ENCODE measurements at places on chromosomes 2 and 18.
A peak's percentile ranks its signal among the peaks of the same experiment; 100 is the strongest.

- no peak for DNase-seq
Measured at GRCh38 chr2:217231724-217232123, 371.9 kb upstream of the TNP1 start.

DNA sequence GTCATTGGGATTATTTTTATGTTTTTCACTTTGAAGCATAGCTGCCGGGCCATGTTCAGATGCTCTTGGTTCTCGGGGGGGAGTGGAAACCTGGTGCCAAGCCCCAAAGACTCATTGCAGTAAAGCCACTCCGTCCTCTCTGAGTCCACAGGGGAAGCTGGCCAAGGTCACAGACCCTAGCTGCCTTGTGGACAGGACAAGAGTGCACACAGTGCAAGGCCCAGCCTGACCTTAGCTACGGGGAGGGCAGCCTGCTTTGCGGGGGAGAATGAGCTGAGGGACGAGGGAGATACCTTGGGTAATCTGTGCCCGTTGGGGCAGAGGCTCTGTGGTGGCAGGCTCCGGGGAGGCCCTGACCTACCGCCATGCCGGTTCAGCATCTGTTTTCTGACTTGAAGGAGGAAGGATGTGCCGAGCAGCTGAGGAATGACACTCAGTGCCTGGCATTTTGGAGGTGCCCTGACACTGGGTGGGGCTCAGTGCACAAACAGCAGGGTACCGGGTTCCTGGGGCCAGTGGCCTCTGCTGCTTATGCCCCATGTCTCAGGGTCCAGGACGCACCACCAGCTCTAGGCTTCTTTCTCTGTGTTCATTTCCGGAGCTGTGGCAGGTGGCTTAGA is 87.2 kb downstream of the STPG4 start:
- no peak for DNase-seq

DNA sequence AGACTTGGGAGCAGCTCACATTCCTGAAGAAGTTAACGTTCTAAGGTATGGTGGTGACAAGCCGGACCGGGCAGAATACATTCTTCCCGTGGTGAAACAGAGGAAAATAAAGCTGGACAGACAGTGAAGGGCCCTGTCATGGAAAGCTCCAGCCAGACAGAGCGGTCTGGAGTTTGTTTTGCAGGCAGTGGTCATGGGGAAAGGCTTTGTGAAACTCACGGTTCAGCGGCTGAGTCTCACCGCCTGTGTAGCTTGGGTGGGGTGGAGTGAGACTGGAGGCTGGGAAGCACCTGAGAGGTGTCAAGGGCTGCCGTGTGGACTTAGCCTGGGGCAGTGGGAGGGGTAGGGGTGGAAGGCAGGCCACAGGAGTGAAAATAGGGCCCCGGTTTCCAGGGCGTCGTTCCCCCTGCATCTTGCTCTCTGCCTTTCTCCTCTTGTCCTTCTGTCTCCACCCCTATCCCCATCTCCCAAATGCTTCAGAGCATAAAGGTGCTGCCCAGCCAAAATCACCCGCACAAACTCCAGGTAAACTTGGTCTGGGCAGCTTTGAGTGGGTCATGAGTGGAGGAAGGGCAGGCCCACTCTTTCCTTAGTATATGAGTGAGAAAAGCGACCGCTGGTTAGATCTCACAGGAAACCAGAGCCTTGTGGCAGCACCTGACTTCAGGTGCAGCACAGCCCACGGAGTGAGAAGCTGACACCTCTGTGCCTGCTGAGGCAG is 11.4 kb upstream of the SLC20A1 start:
- no peak for DNase-seq

DNA sequence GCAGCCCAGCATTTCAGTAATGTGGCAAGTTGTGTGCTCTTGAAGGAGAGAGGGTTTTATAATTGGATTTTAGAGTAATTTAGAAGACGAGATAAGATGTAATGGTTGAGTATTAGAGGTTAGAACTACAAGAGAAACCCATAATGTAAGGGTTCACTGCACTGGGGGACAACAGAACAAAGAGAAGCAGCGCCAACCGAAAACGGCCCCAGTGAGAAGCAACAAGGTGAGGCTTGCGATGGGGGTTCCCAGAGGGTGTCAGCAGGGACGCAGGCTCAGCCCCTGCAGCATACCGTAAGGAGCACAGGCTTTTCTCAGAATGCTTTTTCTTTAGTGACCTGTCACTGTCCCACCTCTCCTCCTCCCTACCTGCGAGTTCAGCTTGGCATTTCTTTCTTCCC is 183.9 kb upstream of the ETAA1 start:
- no peak for DNase-seq

DNA sequence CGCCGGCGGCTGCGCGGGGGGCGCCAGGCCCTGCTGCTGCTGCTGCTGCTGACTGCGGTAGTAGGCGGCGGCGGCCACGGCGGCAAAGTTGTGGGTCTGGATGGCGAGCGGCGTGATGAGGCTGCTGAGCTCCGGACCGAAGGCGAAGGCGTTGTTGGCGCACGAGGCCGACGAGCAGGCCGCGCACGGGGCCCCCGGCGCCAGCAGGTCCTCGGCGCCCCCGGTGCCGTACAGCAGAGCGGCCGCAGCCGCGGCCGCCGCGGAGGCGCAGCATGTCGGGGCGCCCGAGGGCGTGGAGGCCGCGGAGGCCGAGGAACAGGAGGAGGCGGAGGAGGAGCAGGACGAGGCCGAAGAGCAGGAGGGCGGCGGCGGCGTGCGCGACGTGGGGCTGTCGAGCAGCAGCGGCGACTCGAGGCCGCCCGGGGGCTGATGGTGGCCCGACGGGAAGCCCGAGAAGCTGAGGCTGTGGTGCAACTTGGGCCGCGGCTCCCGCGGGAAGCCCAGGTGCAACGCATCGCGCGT is 1.8 kb downstream of the ZFP36L2 start:
- no peak for DNase-seq

DNA sequence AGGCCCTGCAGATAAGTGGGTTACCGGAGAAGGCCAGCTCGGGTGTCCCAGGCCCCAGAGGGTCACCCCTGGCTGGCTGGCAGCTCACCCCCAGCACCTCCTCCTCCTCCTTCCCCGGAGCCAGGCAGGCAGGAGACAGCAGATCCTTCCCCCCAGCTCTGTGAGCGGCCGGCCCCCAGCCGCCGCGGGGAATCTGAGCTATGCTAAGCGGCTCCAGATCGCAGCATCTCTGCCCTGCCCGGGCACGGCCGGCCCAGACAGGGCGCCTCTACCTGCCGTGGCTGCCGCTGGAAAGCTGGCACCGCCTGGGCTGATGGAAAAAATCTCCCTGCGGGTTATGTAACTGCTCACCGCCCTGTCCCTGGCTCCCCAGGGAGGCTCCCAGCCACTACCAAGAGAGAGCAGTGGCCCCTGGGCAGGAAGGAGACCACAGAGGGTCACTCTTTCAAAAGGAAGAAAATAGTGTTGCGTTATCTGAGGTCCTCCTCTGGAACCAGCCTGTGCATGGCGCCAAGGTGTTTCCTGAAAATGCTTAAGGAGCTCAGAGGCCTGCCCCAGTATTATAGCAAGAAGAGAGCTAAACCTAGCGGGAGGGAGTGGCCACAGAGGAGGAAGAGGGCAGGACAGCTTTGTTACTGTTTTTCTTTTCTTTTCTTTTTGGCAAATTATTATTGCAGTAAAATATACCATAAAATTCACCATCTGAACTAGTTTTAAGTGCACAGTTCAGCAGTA is 179.0 kb downstream of the SMAD7 start:
- no peak for DNase-seq

DNA sequence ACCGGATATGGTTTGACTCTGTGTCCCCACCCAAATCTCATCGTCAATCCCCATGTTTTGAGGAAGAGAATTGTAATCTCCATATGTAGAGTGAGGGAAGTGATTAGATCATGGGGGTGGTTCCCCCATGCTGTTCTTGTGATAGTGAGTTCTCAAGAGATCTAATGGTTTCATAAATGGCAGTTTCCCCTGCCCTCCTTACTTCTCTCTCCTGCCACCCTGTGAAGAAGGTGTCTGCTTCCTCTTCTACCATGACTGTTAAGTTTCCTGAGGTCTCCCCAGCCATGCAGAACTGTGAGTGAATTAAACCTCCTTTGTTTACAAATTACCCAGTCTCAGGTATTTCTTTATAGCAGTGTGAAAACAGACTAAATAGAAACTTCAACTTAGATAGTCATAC is 69.5 kb downstream of the SESTD1 start:
- DNase-seq = no peak

GRCh38 chr2:222264791-222265320 is 33.9 kb downstream of the PAX3 start:
- no peak for DNase-seq

DNA sequence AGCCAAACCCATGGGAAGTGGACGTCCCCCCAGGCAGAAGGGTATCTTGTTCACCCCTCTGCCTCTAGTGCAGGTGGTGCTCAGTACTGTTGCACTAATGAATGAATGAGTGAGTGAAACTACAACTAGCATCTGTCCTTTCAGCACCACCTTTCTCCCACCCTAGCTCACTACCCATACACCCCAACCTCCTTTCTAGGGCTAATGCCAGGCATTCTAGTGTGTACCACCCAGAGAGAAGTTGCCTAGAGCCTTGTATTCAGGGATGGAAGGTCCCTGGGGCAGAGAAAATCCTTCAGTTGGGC is 22.5 kb downstream of the CCT7 start:
- DNase-seq = no peak

DNA sequence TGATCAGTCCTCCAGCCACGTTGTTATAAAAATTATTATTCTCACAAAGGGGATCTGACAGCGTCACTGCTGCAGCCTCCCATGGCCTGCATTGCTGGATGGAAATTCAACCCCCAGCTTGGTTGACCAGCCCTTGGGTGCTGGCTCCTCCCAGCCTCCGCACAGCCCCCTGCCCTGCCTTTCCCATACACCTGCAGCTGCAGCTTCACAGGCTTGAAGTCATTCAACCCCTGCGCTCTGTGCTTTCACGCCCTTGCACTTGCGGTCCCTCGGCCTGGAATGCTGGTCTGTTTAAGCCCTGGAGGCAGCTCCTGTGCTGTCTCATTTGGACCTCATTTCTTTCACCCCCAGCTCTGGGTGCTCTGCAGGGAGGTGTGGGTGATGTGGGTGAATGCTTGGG is 860 bp upstream of the CD8A start:
- no peak for DNase-seq

DNA sequence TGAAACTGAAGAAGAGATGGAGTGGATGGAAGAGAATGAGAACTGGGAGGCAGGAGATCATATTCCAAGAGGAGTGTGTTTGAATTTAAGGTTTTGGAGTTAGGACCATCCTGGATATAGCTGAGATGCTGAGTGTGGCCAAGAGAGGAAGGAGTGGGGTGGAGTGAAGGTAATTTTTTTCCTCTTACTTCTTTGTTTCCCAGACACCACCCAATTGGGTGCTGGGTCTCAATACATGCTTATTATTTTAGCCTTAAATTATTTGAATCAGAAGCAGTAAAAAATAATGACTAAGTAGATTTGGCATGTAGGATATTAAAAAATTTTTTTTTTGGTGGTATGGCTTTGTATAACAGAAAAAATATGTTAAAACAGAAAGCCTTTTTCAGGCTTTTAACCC is 39.3 kb downstream of the PMAIP1 start:
- no peak for DNase-seq

DNA sequence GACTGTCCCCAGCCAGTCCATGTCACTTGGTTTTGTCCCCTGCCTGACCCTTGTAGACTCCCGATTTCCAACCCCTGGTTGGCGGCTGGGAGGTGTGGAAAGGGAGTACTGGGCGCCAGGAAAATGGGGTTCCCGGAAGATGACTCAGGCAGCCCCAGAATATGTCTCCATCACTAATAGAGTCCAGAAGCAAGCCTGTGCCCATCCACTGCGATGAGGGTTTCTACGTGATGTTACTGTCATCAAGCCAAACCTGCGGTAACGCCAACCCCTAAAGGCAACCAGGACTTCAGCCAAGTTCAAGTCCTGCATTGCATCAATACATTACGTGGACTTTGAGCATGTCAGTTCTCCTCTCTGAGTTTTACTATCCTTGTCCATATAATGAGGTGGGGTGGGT is 62.0 kb upstream of the TAF1B start:
- peak; percentile 39 for DNase-seq

DNA sequence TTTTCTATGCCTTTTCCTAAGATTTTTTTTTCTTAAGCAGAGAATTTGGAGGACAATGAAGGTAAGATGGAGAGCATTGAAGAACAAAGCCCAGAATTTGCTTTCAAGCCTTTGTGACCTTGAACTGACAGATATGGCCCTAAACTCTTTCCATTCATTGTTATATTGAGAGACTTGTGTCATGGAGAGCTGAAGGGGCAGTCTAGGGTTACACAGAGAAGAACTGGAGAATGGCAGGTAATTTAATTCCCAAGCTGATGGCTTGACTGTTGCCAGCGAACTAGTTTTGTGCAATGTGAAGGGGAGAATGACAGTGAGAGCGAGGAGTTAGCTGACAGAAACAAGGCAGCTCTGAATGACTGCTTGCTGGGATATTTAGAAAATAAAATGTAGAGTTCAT is 1344.2 kb downstream of the LRP1B start:
- no peak for DNase-seq

DNA sequence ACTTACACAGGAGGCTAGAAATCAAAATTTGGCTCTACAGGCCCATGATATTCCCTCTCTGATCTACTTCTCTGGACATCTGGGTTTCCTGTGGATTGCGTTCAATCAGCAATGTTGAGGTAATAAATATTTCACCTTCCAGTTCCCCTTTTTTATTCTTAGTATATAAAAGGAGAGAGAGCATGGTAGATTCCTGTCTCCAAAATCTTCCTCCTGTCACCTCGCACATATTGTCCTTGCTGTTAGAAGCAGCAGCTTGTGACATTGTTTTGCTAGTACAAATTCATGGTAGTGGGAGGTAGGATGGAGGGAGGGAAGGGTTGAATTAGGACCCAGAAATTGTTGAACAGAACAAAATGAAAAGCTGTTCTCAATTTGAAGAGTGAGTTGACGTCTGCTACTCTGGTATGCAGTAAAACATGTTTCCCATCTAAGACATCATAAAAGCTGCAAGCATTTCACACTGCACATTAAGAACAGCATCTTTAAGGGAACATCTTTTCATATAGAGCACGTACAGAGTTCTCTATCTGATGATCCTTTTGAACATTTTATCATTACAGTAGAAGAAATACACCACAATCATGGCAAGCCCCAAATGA is 156.4 kb downstream of the RDH14 start:
- DNase-seq = peak; percentile 46

- no peak for DNase-seq
Measured at GRCh38 chr2:178863856-178864620, 56.8 kb upstream of the TTN start.

GRCh38 chr2:75098856-75099255 is 100.5 kb downstream of the TACR1 start:
- DNase-seq = peak; percentile 41

DNA sequence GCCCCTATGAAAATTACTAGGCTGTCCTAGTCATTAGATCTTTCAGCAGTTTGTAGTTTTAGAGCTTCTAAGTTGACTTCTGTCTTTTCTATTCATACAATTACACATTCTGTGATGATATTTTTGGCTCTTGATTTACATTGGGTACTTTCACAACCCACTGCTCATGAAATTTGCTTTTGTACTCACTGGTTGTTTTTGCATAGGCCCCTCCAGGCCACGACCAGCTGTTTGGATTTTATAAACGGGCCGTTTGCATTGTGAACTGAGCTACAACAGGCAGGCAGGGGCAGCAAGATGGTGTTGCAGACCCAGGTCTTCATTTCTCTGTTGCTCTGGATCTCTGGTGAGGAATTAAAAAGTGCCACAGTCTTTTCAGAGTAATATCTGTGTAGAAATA is 193.8 kb downstream of the RPIA start:
- DNase-seq = no peak

GRCh38 chr18:70411307-70411706 is 122.5 kb downstream of the SOCS6 start:
- no peak for DNase-seq

Measured in T47D (cell line).